Activated naive CD4-positive, alpha-beta T cell treated with anti-CD3 and anti-CD28 coated beads, Interleukin-2, amount 50 U/mL, for 72 hours (primary cell): ENCODE measurements at places on chromosomes 1 and 21.

DNA sequence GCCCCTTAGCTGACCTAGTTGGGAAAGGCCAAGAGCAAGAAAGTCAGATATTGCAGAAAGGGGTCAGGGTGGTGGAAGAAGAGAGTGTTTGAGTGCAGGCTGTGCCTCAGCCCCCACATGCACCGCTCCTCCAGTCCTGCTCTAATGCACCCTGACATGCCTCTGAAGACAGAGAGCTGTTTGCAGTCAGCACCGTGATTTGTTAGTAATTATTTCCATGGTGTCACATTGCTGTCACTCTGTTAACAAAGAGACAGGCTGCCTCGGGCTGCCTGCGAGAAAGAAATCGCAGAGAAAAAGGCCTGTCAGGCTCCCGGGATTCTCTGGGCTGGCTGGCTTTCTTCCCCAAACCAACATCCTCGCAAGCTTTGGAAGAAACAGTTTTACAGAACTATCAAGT lies 58.3 kb downstream of the ERI3 start:
- no peak for DNase-seq

GRCh38 chr1:230368363-230368762 lies 57.8 kb downstream of the PGBD5 start:
- DNase-seq, result no peak

- DNase-seq, result peak; percentile 83
These were observed 64.0 kb downstream of the ADARB1 start for GRCh38 chr21:45138199-45139002.

DNA sequence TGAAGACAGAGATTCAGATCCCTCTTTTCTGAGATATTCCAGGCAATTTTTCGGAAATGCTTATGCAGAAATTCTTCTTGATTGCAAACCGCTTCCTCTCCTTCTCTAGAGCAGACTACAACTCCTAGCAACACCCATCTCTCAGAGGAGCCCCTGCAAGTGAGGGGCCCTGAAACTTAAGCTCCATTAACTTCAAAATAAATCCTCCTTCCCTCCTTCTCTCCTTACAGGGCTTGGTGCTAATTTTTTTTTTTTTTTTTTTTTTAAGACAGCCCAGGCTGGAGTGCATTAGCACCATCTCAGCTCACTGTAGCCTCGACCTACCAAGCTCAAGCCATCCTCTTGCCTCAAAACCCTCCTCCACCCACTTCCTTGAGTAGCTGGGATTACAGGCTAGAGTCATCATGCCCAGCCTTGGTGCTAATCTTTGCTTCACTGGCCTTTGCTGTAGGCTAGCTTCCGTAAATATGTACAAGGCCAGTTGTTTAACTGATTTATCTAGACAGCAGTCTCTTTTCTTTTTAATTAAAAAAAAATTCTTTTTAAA lies 30.2 kb upstream of the SFPQ start:
- no peak for DNase-seq

DNA sequence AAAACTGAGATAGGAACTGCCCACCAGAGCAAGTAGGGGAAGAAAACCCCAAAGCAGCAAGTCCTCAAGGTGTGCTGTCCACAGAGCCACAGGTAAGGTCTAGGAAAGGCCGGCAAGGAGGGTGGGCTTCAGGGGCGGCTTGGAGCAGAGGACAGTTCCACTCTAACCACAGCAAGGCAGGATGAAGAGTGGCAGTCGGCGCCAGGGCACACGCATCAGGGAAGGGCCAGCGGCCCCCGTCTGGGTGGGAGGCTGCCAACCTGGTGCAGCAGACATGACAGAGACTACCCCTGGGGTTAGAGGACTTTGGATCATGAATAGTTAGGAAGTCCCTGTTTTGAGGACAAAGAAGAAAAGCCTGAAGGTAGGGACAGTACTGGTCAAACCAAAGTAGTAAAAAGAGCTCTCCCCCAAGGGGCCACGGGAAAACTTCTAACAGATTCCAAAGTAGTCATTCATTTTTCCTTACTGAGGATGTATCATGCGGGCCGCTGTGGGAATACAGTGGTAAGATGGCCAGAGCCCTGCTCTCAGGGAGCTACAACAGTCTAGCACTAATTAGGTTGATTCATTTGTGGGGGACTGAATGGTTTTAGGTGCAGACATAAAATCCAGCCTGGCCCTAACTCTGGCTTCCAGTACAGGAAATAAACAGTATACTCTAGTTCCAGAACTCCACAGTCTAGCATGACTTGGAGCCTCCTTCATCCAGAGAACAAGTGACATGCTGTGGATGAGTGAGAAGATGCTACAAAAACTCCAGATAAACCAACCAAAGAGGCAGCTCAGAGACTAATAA lies 3.5 kb upstream of the RAP1GAP start:
- DNase-seq, result no peak

DNA sequence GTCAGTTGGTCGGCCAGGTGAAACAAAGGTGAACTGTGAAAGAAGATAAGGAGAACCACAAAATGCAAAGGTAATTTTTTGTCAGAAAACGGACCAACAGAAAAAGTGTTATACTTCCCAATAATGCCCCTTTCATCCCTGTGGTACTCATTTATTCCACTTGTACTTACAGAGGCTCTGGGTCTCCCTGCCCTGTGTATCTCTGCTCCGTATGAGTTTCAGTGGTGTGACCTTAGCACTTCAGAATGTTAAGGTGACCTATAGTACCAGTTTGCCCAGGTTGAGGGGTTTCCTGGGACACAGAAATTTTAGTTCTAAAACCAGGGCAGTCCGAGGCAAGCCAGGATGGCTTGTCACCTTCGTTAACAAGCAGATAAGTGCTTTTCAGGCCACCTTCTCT lies 254.8 kb downstream of the OLFM3 start:
- no peak for DNase-seq

- DNase-seq, result no peak
These were observed 329.1 kb upstream of the NFIA start for GRCh38 chr1:60753036-60753900.

DNA sequence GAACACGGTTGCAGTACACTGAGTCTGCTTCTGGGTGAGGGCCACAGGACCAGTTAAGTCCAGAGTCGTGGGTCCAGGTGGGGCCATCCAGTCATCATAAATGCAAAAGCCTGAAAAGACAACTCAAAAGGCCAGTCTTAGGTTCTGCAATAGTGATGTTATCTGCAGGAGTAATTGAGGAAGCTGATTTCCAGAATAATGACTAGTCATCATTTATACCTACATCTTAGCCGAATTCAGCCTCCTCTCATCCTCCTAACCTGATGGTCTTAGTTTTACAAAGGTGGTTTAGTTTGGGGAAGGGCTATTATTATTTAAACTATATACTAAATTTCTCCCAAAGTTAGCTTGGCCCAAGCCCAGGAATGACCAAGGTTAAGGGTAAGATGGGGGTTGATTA lies 23.5 kb upstream of the SLC5A9 start:
- no peak for DNase-seq

DNA sequence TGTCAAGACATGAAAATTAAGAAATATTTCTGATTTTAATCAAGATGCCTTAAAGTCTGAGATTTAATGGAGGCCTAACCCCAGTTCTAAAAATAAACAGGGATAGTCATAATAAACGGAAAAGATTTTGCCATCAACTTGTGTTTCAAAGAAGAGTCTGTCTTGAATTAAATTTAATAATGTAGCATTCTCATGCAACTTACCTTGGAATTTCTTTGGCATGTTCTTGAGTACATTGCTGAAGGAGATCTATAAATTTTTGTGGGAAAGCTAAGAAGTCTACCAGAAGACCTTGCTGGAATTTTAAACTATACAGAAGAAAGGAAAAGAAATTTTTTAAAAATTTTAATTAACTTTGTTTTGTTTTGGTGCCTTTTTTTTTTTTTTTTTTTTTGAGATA lies 10.6 kb downstream of the SASS6 start:
- no peak for DNase-seq

DNA sequence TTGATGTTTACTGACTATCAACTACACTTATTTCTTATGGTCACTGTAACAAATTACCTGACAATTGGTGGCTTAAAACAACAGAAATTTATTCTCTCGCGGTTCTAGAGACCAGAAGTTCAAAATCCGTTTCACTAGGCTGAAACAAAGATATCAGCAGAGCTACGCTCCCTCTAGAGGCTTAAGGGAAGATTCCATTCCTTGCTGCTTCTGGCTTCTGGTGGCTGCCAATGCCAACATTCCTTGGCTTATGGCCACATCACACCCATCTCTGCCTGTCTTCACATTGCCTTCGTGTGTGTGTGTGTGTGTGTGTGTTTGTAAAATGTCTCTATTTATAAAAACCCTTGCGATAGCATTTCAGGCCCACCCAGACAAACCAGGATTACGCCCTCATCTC lies 66.4 kb downstream of the LMX1A start:
- DNase-seq, result no peak

GRCh38 chr1:220776720-220777326 lies 9.9 kb upstream of the MTARC1 start:
- peak; percentile 81 for DNase-seq

DNA sequence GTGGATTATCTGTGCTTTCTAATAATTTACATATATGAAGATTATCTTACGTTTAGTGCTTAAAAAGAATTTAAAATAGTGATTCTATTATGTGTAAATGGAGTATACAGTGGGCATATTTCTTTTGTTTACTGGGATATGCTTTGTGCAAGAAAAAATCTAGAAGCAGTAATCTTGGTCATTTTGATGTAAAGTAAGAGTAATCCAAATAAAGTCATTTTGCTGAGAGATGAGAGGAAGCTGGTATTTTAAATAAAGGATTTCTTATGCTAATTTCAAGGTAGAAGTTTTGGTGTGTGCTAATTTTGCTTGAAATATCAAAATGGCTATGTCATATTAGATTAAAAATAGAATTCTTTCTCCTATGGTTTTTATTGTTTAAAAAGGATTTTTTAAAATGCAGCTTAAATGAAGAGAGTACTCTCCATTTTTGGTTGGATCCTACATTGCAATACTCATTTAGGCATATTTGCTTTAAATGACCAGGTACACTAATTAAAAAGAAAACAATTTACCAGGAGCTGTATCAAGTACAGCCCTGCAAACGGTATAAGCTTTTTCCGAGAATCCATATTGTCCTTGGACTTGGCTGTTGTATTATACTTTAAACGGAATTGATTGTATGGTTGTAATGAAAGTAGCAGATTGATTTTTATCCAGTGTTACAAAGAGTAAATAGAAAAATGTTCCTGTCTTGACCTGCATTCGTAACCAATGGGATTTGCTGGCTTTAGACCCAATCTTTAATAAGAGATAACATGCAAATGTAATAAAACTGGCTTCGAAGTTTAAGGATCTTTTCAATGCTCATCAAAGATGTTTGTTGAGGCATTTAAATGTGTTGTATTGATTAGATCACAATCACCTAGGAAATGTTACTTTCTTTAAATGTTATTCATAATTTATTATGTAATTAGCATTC lies 574.7 kb downstream of the USP25 start:
- DNase-seq, result no peak

- DNase-seq, result peak; percentile 92
These were observed at the start of the genes LRRC41 and UQCRH for GRCh38 chr1:46303038-46303871. Gene LRRC41, minus strand, starts transcription at chr1:46303616. Its CDS starts 294 bp downstream, at chr1:46303322. Gene UQCRH, plus strand, starts transcription at chr1:46303698. Its CDS starts 69 bp downstream, at chr1:46303767.

- DNase-seq, result no peak
These were observed 207.4 kb downstream of the GABPA start for GRCh38 chr21:25942135-25942534.

DNA sequence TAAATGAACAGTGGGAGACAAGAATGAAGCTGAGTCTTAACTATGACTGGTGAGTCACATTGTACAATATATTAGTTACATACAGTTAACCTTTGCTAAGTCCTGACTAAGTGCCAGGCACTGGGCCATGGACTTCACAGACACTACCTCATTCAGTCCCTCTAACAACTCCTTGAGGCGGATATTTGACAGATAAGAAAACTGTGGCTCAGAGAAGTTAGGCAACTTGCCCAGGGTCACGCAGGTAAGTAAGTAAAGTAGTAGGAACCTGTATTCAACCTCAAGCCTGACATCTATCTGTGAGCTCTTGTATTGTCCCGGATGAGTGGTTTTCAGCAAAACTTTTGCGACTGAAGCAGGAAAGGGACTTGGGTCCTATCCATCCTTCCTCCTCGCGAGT lies 62.1 kb downstream of the GNG12 start:
- no peak for DNase-seq

DNA sequence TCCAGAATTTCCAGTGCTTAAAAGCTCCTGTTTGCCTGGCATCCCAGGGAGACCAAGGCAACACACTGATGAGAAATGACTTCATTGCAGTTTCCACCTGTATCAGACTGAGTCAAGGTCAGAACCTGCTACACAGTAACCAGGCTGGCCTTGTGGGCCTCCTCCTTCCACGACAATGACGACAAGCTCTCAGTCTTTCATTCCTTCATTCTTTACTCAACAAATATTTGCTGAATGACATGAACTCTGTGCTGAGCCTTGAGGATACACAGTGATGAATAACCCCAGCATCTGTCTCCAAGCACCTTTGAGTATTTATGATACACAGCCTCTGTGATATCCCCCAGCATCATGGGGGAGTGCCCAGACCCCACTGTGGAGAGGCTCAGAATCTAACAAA lies 8.9 kb upstream of the LCE5A start:
- DNase-seq, result no peak

DNA sequence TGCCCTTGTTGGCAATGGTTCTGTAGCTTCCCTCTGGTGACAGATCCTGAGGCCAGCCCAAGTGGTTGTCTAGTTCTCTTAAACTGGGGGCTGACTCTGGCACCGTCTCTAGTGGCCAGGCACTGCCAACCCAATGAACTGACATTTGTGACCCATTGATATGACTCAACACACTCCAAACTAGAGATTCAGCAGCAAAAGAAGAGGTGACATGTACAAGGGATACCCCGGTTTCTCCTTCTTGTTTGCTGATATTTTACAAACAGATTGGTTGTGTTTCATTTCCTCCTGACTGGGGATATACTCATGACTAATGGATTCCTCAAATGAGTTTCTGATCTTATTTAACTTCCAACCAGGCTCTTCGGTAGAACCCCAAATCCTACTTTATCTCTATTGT lies 65.9 kb upstream of the DNAJC6 start:
- DNase-seq, result no peak

DNA sequence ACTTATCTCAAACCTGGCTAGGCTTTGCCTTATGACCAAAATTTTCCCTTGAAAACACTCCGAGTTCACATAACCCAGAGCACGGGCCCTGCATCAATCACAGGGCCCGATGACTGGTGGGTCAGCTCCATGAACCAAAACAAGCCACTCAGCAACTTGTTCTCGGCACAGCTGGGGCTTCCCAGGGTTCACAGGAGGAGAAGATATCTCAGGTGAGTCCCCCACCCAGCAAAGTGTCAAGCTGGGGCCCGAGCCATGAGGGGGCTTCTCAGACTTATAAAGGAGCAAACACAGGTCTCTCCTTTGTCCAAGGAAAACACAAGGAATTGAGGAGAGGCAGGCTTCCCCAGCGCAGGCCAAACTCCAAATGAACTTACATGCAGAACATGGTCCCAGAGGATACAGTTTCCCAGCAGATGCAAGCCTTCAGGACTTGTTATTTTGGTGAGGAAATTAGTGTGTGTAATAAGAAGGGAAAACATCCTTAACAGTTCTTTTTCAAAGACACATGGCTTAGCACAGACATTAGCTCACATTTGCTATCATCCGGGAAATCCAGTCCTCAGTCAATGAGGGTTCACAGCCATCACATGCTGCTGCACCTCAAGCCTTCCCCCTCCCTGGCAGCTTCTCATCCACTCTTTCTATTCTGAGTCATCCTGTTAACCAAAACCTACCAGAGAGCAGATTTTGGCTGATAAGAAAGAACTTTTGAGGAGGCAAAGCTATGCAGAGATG lies 98.1 kb upstream of the NFIA start:
- no peak for DNase-seq

- no peak for DNase-seq
These were observed 157.0 kb downstream of the PCBP3 start for GRCh38 chr21:45800339-45801080.
